Kidney glomerular epithelial cell (primary cell): ENCODE measurements at places on chromosomes 5 and 9.

- no peak for DNase-seq
Observed at GRCh38 chr9:104774132-104774531, 10.2 kb downstream of the NIPSNAP3B start.

GRCh38 chr9:69371001-69371400 lies 46.0 kb downstream of the ENTREP1 start:
- DNase-seq = peak; percentile 45

DNA sequence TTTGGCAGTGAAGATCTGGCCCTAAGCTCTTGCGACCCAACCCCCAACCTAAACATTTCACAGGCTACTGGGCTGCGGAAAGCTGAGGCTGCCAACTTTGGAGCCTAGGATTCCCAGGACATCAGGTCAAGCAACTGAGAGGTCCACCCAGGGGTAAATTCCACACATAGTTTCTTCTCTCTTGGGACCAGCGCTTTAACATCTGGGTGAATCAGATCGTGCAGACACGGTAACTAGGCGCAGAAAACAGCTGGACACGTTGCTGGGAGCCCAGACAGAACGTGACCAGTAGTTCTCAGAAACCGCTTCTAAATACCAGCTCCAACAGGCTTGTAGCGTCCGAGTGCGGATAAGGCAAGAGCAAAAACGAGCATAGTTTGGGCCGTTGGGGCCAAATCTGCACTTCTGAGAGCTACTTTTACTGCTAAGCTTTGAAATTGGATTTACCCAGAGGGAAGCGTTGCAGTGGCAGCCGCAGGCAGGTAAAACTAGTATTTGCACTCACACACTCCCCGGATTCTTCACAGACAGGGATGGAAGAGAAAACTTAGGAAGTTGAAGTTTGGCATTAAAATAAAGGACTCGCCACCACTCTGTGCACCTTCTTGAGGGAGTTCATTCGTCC lies 11.8 kb downstream of the ITGA1 start:
- DNase-seq = peak; percentile 87

DNA sequence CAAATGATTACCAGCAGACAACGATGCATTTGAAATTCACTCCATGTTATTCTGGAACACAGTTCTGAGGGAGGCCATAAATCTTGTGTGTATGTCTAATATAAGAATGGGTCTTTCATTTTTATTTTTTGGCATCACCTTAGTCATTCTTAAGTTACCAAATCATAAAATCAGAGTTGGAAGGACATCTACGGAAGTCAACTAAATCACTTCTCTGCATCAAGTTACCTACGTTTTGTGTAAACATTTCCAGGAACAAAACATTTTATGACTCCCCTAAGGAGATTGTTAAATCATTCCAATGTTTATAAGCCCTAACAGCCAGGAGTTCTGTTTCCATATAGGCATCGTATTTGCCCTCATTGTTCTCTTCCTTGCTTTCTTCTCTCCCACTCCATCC lies 378.2 kb downstream of the FAM170A start:
- DNase-seq = no peak

- DNase-seq = no peak
Observed at GRCh38 chr5:33557605-33558004, 116.8 kb downstream of the TARS1 start.
